ENCODE measurements at places on chromosomes 7 and 10.
A peak's percentile ranks its signal among the peaks of the same experiment; 100 is the strongest.

DNA sequence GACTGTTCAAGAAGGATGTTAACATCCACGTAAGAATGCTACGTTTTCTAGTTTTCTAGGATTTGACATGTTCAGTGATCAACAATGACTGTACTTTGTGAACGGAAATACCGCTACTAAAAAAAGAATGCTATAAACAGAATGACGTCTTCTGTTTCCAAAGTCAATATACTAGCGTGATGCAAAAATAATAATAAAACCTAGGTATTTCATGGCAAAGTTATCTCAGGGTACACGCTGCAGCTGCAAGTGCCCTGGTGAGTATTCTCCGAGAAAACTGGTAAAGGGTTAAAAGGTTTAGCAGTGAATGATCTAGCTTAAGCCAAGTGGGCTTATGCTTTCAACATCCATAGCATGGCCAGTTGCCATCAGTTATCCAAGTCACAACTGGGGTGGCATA lies 653.3 kb upstream of the PFKP start:
- no peak for DNase-seq

DNA sequence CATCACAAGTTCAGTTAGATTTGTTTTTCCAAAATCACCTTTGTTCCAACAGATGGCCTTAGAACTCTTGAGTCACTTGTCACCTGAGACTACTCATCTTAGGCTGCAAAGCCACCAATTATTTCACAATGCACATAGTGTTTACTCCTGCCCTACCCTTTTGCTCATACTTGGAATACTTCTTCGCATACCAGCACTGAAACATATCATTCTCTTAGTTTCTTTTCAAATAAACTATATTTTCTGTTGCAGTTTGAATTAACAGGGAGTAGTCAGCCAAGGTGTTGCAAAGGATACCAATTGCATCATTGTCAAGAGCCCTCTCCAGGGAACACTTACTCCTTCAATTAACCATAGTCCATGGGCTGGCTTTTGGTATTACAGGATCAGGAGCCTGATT lies 71.0 kb downstream of the CASD1 start:
- peak; percentile 23 for DNase-seq

- peak; percentile 10 for DNase-seq
Measured at GRCh38 chr10:62545160-62546066, 171.2 kb downstream of the ZNF365 start.

DNA sequence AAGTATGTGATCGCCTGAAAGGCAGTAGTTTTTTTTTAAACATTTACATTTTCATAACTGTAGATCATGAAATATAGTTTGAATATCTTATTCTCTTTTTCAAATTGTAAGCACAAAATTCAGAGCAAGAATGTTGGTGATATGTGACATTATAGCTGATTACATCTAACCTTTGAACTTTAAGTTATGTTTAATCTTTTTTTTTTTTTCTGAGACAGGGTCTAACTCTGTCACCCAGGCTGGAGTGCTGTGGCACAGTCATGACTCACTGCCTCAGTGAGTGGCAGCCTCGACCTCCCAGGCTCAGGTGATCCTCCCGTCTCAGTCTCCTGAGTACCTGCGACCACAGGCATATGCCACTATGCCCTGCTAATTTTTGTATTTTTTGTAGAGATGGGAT lies 278.7 kb upstream of the NEBL start:
- DNase-seq = no peak

DNA sequence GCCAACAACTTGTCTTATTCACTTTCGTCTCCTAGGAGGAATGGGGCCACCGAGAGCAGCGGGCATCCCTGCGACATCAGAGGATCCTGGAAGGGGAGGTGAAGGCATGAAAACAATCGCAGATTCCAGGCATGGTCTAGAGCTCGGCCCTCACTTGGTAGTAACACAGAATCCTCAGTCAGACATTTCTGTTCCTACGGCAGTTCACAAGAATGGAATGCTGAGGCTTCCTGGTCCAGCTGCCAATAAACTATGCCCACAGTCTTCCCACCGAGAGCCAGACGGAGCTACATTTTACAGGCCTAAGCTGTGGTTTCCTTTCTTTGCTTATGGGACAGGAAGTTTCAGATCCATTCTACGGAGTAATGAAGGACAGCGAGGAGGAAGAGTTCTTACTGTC lies 75.8 kb downstream of the OR13A1 start:
- DNase-seq = peak; percentile 23

GRCh38 chr10:68296843-68297663 lies 34.8 kb upstream of the HNRNPH3 start:
- DNase-seq = no peak

GRCh38 chr10:71089162-71089561 lies 123.2 kb upstream of the UNC5B start:
- DNase-seq = no peak

- DNase-seq = no peak
Measured at GRCh38 chr7:46137725-46138124, 216.7 kb upstream of the IGFBP3 start.

DNA sequence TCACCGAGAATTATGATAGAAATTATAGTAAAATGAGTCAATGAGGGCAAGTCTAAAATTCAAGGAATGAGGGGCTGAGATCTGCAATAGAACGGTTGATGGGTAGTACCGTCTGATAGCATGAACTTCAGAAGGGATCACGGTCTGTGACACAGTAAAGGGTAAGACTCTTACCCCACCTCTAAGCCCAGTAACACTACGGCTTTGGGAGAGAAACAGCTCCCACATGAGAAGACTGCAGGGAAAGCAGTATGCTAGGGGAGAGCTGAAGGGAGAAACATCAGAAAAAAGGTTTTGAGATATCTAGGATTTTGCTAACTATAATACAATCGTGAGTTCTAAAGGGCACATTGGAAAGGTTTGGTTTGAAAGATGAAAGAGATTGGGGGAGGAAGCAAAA lies 12.8 kb upstream of the AKAP9 start:
- DNase-seq = no peak

GRCh38 chr10:85978566-85979358 lies 387.8 kb downstream of the GRID1 start:
- DNase-seq = no peak

DNA sequence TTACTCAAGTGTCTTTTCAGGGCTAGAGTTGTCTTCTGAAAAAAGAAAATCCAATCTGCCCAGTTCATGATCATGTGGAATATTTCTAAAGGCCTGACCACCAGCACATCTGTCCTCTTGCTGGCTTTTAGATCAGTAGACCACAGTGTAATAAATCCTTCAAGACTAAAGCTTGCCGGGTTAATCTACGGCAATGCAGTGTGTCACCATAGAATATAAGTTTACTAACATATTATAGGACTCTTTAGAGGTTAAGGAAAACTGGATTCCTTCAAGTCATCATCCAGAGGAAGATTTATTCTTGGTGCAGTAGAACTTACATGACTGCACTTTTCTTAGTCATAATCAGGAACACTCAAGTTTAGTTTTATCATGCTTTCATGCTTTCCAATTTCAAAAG lies 349.5 kb downstream of the SEMA3D start:
- DNase-seq = no peak

- peak; percentile 21 for DNase-seq
Measured at GRCh38 chr7:101235050-101235449, 2.6 kb downstream of the CLDN15 start.

- no peak for DNase-seq
Measured at GRCh38 chr7:962401-963081, 8.1 kb upstream of the ADAP1 start.

GRCh38 chr7:26360650-26361049 lies 69.0 kb downstream of the SNX10 start:
- DNase-seq = no peak

DNA sequence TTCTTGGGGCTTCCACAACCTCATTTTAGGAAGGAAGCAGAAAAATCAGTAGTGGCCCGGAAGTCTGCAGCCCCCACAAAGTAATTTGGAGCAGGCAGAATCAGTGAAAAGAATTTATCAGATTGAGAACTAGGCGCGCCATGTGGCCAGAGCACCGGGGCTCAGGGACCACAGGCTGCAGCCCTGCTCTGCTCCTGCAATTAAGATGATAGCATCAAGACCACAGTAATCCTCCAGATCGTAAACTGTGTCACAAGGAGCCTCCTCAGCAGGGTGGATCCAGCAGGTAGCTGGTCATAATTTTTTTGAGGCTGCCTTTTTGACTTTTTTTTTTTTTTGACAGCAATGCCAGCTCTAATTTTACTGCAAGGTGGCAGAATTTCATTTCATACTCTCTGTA lies 209.0 kb upstream of the ZMIZ1 start:
- no peak for DNase-seq

GRCh38 chr10:49356944-49357343 lies 38.9 kb downstream of the DRGX start:
- DNase-seq = no peak

- peak; percentile 13 for DNase-seq
Measured at GRCh38 chr10:114519756-114520293, 115.5 kb upstream of the AFAP1L2 start.

DNA sequence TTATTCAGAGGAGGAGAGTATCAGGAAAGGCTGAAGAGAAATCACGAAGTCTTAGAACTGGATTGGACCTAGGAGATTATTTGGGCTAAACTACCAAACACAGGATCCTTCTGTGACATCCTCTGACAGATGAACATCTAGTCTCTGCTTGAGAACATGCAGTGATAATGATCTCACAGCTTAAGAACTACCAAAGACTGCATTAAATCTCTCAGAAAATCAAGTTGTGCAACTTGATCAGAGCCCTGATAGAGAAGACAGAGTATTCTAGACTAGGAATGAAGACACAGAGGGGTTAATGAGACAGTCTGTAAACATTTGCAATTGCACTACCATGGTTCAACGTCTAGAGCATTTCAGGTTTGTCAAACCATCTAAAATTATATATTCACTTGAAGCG lies 37.1 kb upstream of the AGBL3 start:
- DNase-seq = no peak

DNA sequence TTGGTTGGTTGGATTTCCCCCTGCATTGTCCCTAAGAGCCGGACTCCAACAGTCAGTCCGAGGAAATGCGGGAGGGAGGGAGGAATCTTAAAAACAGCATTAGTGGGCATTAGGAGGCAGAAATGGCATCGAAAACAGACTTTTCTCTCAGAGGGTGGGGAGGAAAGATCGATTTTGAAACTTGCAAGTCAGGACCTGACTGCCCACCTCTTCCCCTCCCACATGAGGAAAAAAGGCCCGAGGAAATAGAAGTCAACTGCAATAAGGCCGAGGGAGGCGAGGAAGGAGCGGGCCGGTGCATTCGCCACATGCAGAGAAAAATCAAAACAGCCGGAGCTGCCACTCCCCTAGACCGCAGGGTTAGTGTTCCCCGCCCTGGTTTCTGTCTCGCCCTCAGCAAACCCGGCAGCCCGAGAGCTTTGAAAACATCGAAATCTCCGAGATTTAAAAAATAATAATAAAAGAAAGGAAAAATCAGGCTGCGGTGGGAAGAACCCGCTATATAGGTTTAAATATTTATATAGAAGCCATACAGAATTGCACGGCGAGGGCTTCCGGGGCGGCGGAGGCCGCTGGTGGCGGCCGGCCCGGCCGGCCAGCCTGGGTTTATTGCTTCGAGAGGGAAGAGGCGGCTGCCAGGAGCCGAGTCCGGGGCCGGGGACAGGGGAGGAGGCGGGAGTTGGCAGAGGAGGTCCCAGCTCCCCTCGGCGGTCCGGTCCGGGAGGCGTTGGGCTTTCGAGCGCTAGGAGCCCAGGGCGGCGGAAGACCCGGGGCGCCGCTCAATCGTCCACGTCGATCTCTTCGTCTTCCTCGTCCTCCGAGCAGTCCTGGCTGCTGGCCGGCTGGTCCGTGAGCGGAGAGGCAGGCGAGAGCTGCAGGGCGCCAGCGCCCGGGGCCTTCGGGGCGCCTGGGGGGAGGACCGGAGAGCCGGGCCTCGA lies 2.5 kb downstream of the LBX1 start:
- no peak for DNase-seq

GRCh38 chr7:158344706-158345300 lies 242.8 kb downstream of the PTPRN2 start:
- DNase-seq = no peak

GRCh38 chr7:35630024-35630972 lies 64.6 kb downstream of the HERPUD2 start:
- peak; percentile 54 for DNase-seq

DNA sequence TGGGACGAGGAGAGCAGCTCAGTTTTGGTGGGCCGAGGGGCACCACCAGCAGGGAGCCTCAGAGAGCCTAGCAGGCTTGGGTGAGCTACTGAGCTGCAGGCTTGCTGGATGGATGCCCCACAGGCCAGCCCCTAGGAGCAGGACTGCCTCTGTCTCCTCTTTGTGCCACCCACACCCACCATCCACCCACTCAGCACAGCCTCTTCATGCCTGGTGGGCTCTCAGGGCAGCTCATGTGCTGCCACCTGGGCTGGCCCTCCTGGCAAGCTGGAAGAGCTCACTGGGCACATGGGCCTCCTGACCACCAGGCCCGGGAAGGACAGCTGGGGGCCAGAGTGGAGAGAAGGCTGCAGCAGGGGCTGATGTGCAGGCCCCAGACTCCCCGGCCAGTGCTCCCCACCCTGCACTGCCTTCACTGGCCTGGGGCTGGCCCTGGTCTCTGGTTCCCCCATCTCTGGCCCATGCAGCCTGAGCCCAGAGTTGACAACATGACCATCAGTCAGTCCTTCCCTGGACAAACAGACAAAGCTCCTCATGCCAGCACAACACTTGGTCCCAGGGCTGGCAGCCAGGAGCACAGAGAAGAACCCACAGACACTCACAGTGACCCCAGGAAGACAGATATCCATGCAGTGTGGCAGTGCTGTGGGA lies 8.2 kb downstream of the RASGEF1A start:
- no peak for DNase-seq

DNA sequence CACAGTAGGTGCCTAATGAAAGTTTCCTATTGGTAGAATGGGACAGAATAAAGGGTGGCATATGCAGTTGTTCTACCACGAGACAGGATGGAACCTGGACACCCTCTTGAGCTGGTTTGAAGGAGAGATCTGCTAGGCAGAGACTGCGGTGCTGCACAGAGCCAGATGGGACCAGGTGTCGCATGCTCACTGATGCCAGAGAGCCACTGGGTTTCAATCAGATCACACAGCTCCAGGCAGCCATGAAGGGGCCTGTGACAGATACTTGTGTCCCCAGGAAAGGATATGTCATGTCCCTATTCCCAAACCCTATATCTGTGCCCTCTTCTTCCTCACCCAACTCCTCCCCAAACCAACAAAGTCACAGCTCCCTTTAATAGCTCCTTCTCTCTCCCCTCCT lies 235.7 kb downstream of the PRPF18 start:
- DNase-seq = no peak

GRCh38 chr7:16817536-16817935 lies 12.7 kb upstream of the AGR2 start:
- DNase-seq = peak; percentile 62

GRCh38 chr10:46301721-46302479 lies 15.1 kb downstream of the ANTXRL start:
- no peak for DNase-seq

GRCh38 chr7:26863518-26864308 lies 677 bp downstream of the SKAP2 start:
- DNase-seq = peak; percentile 46

- no peak for DNase-seq
Measured at GRCh38 chr7:27244488-27245123, 2.0 kb downstream of the EVX1 start.

DNA sequence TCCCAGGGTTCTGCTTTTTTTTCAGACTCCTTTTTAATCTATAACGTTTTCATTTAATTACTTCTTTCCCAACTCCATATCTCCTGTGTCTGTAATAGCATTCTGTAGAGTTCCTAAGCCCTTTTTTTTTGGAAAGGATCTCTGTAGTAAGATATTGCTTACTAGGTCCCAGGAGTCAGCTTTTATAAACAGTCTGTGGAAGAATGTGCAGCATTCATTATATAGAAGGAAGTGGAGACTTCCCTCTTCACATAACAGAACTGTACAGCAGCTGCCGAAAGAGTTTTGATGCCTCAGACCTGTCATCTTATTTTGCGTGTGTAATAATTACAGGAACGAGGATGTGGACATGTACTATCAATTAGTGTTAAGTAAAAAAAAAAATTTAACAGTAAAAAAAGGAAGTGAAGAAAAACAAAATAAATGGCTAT lies 7.4 kb upstream of the STEAP4 start:
- no peak for DNase-seq
